ENCODE measurements at places on chromosomes 2 and 18.

DNA sequence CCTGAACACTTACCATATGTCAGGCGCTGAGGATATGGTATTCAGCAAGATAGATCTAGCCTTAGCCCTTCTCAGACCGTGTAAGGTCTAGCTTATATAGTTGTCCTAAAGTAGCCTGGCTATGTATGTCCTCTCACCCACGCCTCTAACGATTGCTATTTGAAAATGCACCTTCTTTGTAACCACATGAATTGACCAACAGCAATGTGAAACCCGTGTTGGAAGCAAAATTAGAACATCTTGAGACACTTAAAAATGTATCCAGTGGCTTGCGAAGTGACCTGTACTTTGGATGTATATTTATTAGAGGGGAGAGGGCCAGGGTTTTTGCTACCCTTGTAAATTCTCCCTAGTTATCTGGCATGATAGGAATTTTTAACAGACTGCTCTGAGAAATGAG is 860.0 kb upstream of the ZEB2 start:
- no peak for DNase-seq

DNA sequence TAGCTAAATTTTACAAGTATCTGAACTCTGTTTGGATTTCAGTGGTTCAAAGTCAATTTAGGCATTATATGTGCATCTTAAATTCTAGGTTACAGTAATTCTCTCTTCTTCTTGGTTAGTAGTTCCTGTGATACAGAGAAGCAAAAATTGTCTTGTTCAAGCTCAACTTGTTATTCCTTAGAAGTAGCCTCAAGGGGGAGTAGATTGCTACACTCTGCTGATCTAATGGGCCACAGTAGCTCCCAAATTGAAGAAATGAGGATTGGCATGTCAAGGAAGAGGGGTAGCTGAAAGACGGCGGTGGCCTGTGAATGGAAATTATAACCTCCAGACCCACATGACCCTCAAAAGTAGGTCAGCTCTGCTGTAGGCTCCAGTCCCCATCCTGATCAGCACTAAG is 334.7 kb downstream of the HRH4 start:
- no peak for DNase-seq

- no peak for DNase-seq
Measured at GRCh38 chr2:216274194-216274840, 98.0 kb downstream of the MARCHF4 start.

GRCh38 chr2:214261683-214262082 is 149.2 kb upstream of the VWC2L start:
- DNase-seq: no peak

DNA sequence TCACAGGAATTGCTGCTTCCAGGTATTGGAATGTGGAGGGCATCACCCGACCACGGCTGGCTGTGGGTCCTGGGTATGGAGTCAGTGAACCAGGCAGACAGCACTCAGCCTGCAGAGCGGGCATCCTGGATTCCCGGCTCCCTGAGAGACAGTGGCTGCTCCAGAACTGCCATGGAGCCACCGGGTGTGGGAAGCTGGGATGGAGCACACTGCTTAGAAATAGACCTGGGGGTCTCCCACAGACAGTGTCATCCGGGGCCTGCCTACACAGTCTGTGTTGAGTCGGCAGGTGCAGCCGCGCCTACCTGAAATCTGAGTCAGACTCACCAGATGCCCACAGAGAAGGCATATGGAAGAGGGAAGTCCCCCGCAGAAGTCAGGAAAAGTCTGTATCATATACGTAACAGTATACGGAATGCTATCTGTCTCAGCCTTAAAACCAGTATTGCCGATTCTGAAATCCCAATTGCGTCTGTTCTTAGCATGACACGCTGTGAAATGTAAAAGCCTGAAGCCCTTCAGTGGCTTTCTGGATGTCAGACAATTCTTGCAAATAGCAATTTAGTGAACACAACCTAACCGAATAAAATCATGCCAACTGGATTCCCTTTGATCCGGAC is 509.7 kb upstream of the MYT1L start:
- DNase-seq: no peak

DNA sequence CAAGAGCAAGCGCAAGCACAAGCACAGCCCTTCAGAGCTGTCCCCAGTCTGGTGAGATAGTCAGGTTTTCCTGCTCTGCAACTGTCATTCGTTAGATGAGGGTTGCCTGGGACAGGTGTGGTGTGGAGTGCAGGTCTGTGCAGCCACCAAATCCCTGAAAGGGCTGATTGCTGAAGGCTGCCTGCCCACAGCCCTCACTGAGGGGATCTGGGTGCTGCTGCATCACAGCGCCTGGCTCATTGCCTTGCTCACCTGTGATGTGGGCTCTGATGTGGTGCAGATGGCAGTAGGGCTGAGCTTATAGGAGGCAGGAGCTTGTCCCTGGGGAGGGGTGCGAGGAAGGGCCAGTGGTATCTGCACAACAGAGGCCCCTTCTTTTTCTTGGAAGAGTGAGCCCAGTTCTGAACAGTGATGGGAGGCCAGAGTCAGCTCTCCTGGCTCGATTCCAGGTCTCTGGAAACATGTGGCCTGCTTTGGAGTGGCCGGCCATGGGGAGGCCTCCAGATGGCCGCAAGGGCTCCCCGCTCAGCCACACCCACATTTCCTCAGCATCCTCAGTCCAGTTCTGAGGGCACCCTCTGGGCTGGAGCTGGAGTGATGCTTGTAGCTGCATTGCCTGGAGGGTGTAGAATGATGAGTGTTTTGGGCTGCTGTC is 11.4 kb downstream of the UBE2F start:
- no peak for DNase-seq

DNA sequence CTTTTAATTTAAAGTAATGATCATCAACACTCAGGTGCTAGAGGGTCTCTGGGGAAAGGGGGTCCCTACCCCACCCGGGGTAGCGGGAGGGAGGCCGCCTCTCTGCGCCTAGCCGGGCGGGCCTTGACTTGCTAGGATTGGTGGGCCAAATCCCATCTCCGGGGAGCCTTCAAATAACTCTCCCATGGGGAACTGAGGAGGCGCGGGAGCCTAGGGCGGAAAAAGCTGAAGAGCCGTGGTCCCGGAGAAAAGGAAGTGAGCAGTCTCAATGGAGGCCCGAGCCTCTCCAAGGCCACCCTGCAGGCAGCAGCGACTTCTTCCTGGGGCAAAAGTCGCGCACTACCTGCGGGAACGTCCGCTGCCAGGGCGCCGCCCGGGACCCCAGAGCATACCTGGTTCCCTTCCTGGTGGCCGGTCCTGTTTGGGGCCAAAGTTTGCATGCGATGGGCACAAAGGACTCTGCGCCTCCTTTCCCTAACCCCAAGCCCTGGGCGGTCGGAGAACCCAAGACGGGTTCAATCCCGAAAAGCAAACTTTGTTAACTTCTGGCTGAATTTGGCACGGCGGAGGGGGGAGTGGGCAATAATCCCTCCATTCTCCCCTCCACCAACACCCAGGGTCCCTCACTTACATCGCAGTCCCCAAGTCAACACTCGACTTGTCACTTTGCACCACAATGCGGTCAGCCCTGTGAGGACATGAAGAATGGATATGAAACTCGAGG is 13.6 kb downstream of the EN1 start:
- DNase-seq: no peak

GRCh38 chr2:158965107-158965506 is 3.3 kb upstream of the TANC1 start:
- DNase-seq: no peak

- DNase-seq: no peak
Measured at GRCh38 chr18:2976218-2977132, 36.5 kb downstream of the LPIN2 start.

DNA sequence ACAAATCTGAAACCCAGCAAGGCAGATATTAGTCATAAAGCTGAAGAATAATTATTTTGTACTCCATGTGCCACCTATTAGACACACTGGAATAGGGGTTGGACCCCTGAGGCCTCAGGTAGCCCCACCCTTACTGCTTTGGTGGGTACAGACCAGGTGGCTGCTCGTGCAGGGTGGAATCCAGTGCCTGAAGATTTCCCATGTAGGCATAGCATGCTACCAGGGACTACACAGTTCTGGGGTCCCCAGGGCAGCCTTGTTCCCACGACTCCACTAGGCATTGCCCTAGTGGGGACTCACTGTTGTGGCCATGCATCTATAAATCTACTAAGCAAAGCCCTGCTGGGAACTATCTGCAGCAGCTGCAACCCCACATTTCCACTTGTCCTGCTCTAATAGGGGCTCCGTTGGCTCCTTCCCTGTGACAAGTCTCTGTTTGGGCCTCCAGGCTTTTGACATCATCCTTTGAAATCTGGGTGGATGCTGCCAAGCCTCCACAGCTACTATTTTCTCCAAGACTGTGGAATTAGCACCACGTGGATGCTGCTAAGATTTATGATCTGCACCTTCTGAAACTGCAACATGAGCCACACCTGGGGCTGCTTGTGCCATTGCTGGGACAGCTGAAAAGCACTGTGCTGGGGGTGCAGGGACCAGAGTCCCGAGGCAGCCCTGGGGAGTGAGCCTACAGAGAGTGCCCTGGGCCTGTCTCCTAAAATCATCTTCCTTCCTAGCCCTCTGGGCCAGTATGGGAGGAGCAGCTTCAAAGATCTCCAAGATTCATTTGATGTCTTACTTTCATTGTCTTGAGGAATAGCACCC is 303.8 kb downstream of the FSIP2 start:
- DNase-seq: no peak

DNA sequence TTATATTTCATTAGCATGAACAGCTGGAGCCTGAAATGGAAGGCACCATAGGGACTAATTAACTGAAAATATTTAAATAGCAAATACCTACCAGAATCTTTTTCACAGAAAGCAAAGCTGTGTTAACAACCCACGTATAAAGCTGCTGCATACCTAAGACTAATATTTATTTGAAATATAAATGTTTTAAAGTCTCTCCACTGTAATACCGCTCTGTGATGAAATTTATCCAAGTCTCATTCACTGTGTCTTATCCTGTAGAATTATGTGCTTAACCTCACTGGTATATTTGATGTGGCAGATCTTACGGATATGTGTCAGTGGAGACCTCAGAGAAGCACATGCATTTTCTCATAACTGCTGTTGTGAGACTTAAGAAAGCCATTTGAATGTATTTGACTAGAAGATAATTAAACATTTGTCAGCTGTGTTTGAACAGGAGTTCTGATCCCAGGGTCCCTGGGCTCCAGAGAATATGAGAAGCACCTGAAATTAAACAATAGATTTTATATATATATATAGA is 373.3 kb downstream of the ZNF804A start:
- no peak for DNase-seq

- no peak for DNase-seq
Measured at GRCh38 chr18:13635046-13635445, 91.3 kb downstream of the FAM210A start.

DNA sequence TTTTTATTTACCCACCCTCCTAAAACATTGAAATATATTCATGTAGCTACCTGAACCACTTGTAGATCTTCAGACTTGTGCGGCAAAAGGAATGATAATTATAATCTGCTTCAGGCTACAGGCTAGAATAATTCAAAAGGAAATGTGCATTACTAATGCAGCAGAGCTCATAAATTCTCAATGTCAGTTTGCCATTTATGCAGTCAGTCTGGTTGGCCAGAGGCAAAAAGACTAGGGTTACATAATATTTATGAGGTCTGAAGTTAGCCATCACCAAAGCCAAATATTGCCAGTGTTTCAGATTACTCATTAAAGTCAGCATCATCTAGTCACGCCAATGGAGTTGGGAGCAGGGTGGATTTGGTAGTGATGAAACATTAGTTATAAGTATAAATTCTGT is 38.9 kb downstream of the METAP1D start:
- no peak for DNase-seq

DNA sequence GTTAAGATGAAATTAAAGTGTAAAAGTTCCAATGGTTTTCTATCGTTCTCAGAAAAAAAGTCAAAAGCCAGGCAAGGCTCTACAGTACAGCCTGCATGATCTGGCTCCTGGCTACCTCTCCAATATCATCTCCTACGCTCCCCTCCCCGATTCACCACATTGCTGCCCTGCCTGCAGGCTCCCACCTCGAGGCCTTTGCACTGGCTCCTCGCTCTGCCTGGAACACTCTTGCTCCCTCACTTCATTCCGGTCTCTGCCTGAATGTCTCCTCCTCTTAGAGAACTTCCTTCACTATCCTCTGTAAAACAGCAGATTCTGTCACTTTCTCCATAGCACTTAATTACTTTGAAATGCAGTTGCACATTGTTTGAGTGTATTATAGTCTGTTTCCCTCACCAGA is 72.5 kb downstream of the KLF7 start:
- no peak for DNase-seq

- no peak for DNase-seq
Measured at GRCh38 chr2:41621563-41621962, 426.3 kb upstream of the PKDCC start.

DNA sequence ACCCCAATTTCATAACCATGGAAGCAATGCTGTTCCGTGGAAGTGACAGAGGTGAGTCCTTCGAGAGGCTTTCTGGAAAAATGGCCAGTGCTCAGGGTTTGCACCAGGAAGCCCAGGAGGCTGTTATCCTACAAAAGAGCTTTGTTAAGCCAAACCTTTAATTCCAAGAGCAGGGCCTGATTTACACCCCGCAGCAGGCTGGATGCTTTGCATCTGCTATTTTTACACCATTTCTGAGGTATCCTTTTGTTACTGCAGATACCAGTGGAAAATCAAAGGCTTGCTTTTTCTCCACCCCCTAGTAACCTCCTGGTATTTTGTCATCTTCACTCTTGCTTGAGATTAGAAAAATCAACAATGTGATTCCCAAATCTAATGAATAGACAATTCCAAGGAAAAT is 380.6 kb downstream of the SOX11 start:
- no peak for DNase-seq

DNA sequence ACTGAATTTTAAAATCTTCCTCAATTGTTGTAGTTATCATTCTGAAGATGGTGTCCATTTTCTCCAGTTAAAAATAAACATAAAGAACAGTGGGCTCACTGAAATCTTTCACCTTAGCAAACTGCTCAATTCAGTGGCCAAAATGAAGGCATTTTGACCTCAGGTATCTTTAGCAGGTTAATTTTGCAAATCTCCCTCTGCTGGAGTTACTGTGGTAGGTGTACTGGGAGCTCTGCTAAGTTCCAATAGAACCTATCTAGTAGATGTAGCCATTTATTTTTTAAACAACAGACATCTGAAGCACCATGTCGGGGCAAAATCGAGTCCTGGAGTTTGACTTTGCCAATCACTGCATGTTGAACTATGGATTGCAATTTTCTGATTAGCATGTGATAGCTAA is 177.1 kb downstream of the IRS1 start:
- DNase-seq: no peak

GRCh38 chr2:86147793-86148192 is 41.8 kb downstream of the PTCD3 start:
- DNase-seq: no peak

- DNase-seq: no peak
Measured at GRCh38 chr2:68974946-68975665, 670 bp downstream of the GKN1 start.

GRCh38 chr2:217805668-217806481 is 196.9 kb downstream of the TNS1 start:
- no peak for DNase-seq

- DNase-seq: no peak
Measured at GRCh38 chr2:178450524-178450773, 526 bp downstream of the PRKRA start.

Measured in progenitor cell of endocrine pancreas (in vitro differentiated cells).